NCI-H187 treated with DMSO at 0.1 percent for 48 hours (cell line): ENCODE measurements at places on chromosomes 16 and 17.

- DNase-seq: no peak
Observed at GRCh38 chr17:29090750-29091605, 48.0 kb downstream of the PIPOX start.

GRCh38 chr17:20114466-20114865, 105.3 kb downstream of the SPECC1 start:
- no peak for DNase-seq

DNA sequence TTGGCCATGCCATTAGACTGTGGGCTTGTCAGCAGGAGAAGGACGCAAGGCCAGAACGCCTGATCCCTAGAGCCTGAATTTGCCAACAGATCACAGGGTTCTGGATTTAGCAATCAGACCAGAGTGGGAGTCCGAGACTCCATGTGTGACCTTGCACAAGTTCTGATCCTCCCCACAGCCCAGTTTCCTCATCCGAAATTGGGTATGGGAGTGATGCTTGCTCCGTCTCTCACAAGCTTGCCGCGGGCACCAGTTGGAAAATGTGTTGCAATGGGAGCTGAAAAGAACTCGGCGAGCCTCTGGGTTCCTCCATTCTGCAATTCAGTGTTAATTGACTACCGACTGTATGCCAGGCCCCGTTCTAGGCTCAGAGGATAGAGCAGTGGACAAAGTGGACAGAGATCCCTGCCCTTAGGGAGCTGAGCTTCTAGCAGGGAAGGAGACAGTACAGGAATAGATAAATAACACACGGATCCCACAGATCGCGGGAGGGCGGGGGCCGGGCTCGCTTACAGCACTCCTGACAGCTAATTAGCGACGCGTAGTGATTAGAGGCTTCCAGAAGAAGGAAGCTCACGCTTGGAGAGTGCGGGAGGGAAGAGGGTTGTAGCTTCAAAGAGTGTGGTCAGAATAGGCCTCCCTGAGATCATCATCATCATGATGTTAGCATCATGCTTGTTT, 150.4 kb upstream of the CIBAR2 start:
- DNase-seq: no peak

DNA sequence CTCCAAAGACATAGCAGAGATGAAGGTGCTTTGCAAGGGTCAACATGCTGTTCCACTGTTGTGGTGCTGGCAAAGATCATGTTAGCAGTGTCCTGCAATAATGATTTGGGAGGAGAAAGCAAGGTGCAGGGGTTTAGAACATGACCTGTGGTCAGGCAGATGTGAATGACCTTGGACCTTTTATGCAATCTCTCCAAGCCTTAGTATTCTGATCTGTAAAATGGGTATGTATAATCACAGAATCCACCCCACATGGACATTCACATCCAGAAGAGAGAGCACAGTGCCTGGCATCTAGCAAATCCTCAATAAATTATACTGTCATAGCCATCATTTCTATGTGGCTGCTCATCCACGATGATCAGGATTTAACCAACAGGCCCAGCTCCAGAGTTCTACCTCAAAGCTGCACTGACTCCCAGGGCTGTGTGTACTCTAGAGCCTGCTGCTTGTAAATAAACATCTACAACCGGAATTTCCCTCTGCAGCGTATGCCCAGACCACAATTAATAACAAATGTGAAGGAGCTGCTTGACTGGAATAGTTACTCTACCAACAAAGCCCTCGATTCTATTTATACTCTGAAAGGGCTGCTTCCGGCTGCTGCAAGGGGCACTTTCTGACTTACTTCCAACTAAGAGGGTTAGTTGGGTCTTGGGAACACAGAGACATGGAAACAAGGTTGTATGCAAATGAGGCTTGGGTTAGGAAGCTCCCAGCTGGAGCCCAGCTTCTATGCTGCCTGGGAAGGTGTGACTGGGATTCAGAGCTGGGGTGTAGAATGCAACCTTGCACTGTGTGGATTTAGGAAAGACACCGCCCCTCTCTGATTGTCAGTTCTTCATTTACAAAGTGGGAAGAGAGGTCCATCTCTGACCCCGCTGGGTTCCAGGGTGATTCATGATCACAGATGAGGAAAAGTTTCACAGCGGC, 265.2 kb downstream of the XYLT1 start:
- DNase-seq: no peak

- no peak for DNase-seq
Observed at GRCh38 chr16:89476379-89476778, 14.0 kb downstream of the ANKRD11 start.

DNA sequence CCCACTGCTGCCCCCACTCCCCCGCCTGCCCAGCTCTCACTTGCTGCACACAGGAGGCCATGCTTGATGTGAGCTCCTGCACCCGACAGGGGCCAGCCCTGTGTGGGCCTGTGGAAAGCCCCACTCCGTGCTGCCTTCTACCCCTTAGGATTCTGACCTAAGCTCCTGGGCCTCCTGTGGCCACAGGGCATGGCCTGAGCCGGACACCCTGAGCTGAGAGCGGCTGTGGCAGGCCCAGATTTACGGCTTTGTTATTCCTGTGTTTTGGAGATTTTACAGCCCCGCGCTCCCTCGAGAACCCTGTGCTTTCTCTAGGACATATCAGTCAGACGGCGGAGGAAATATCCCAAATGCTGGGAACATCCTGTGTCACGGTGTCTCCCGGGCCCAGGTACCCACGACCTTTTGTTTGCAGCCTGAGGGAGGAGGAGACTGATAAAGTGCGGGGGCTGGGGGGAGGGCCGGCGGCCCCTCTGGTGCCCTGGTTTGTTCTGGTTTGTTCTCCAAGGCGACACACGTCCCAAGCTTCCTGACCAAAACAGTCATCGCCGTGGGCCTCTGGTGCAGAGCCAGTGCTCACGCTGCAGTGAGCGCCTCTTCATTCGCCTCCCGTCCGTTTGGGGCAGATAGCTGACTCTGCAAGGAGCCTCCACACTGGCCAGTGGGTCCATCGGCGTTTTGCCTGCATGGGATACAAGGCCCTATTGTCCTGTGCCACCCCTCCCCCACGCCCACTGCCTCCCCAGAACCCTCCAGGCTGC, 363.4 kb downstream of the C16orf95 start:
- DNase-seq: no peak
